ENCODE measurements at places on chromosomes 3 and 15. TPM values are rescaled to one million over a fixed set of nuclear protein-coding genes. Genes with fewer than 3 reads are reported as not detected.

ZNF80 gene
- 0.03 TPM for polyA plus RNA-seq

- no peak for DNase-seq
Measured at GRCh38 chr3:52130966-52131622, 23.1 kb downstream of the POC1A start.

ADAMTSL3 gene
- polyA plus RNA-seq = 8.0 TPM

DNA sequence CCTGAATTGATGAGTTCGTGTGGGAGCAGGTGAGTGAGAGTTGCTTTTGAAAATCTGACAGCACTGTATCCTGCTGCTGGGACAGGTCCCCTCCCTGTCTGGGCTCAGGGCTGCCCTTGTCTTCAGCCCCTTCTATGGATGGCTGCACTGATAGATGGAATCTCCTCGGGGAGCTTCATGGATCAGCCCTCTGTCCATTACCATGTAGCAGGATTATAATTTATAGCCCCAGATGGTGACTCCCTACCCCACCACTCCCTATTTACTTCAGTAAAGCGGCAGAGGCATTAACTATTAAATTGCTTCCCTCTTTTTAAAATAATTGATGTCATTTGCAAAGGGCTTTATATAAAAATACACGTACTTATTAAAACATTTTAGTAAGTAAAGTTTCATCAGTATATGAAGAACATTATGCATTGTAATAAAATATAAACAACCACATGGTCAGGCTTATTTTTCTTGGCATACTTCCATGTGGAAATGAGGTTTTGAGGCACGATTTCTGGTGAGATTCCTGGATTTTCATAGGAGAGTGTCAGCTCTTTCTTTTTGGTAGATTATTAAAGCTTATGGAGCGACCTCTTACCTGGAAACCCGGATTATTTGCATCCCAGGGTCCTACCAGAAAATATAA, 38.5 kb downstream of the MAP3K13 start:
- DNase-seq = no peak

GRCh38 chr15:43410572-43411214, 39.8 kb downstream of the TUBGCP4 start:
- DNase-seq = no peak
